ENCODE measurements at places on chromosomes 16 and 17. TPM values are rescaled to one million over a fixed set of nuclear protein-coding genes. Genes with fewer than 3 reads are reported as not detected.

- peaks cover 39% of the 10 kb centered on the region for H3K4me1 ChIP-seq
- peak overlapping the region; percentile 98 for H3K27ac ChIP-seq
- H3K4me3 ChIP-seq = peak overlapping the region; percentile 87
Measured at GRCh38 chr16:85172455-85173145, 60.3 kb upstream of the CIBAR2 start.

Gene CDT1
- 5.4 TPM for polyA plus RNA-seq

Gene METTL26
- polyA plus RNA-seq = 155 TPM

DNA sequence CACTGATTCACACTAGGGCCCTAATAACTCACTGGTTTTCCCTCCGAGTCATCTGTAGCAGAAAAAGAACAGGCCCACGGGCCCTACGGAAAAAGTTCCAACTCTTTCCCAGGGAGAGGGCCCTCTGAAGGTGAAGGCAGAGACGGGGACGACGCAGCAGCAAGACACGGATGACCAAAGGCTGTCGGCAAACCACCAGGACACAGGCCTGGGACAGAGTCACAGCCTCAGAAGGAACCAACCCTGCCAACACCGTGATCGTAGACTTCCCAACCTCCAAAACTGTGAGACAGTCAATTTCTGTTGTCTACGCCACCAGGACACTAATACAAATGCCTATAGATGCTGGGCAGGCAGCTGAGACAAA, 5.2 kb upstream of the SPHK1 start:
- H3K4me1 ChIP-seq = peaks cover 12% of the 10 kb centered on the region
- H3K4me3 ChIP-seq = no peak overlapping the region
- H3K27me3 ChIP-seq = no peaks in the 10 kb centered on the region
- no peaks in the 10 kb centered on the region for H3K36me3 ChIP-seq

DNA sequence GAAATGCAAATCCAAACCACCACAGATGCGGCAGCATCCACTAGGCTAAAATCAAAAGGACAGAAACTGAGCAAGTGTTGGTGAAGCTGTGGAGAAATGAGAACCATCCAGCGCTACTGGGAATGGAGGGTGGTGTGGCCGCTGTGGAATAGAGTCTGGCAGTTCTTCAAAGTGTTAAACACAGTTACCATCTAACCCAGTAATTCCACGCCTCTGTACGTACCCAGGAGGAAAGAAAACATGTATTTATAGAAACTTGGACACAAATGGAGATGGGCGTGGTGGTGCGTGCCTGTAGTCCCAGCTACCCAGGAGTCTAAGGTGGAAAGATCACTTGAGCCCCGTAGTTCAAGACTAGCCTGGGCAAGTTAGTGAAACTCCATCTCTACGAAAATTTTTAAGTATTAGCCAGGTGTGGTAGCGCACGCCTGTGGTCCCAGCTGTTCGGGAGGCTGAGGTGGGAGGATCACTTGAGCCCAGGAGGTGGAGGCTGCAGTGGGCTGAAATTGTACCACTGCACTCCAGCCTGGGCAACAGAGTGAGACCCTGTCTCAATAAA, 11.6 kb downstream of the SLC25A10 start:
- no peak overlapping the region for H3K27ac ChIP-seq
- H3K4me3 ChIP-seq = no peak overlapping the region
- 0 out of 2 replicates have a peak, but pooled peaks cover 4% of the 10 kb centered on the region for H3K27me3 ChIP-seq
- no peaks in the 10 kb centered on the region for H3K4me1 ChIP-seq
- no peaks in the 10 kb centered on the region for H3K36me3 ChIP-seq

Gene GFAP
- polyA plus RNA-seq = 0.52 TPM

DNA sequence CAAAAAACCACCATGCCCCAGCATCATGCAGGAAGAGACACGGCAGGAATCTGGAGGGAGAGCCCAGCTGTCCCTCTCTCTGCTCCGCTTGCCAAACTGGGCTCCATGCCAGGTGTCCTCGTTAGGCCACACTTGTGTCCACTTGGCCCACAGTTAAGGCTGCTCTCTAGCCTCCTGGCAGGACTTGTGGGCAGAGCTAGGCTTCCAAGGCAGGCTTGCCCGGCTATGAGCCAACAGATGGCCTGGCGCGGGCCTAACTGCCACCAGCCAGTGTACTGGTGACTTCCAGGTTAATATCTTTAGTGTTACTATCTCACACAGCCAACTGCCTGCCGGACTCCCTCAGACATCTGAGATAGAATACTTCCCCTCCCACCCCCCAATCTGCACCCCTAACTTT, 10.6 kb downstream of the ATP6V0D1 start:
- no peak for DNase-seq
- no peaks in the 10 kb centered on the region for H3K36me3 ChIP-seq
- H3K4me1 ChIP-seq = peaks cover 3% of the 10 kb centered on the region

GRCh38 chr17:66975614-66976378, 11.3 kb downstream of the CACNG4 start:
- no peak for DNase-seq
- H3K4me1 ChIP-seq = peaks cover 14% of the 10 kb centered on the region
- no peak overlapping the region for H3K4me3 ChIP-seq
- H3K27ac ChIP-seq = no peak overlapping the region

GRCh38 chr17:20988896-20989295, 53.9 kb downstream of the USP22 start:
- no peaks in the 10 kb centered on the region for H3K27me3 ChIP-seq
- no peaks in the 10 kb centered on the region for H3K4me1 ChIP-seq
- DNase-seq = no peak
- H3K27ac ChIP-seq = no peak overlapping the region

DNA sequence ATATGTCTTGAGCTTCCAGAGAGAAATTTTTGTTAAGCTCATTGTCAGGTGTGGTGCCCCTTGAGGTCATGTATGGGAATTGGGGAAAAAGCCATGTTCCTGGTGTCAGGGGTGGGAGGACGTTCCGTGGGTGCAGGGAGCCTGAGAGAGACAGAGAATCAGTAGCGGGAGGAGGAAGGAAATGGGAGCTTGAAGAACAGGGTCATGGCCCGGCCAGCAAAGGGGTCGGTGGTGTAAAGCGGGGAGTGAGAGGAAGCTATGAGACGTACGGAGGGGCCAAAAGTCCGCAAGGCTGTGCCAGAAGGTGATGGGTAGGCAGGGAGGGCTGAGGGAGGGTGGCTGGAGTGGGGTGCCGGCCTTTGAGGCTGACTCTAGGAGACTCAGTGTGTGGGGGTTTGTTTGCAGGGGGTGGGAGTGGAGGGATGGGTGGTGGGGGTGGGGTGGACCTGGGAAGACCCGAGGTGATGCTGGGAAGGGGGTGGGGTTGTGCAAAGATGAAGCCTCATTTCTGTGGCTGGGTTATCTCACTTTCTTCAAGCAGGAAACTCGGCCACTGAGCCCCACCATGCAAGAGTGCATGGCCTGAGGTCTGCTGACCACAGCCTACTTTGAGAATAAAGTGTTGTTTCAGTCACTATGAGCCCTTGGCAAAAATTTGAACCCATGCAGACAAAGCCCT, 63.6 kb downstream of the PLCG2 start:
- no peak overlapping the region for H3K27ac ChIP-seq
- no peak overlapping the region for H3K4me3 ChIP-seq
- peaks cover 11% of the 10 kb centered on the region for H3K27me3 ChIP-seq

Gene B9D1
- 24.4 TPM for polyA plus RNA-seq

- no peak overlapping the region for H3K27ac ChIP-seq
- H3K4me1 ChIP-seq = 0 out of 2 replicates have a peak, but pooled peaks cover 3% of the 10 kb centered on the region
- DNase-seq = no peak
- peaks cover 13% of the 10 kb centered on the region for H3K27me3 ChIP-seq
Measured at GRCh38 chr16:84234321-84235241, 5.2 kb downstream of the KCNG4 start.

- H3K27ac ChIP-seq = peak overlapping the region; percentile 86
- peak overlapping the region; percentile 93 for H3K4me3 ChIP-seq
- H3K4me1 ChIP-seq = no peaks in the 10 kb centered on the region
- peak; percentile 58 for DNase-seq
- no peaks in the 10 kb centered on the region for H3K36me3 ChIP-seq
Measured at GRCh38 chr16:30557707-30557956, 542 bp downstream of the ZNF764 start.

GRCh38 chr16:12547608-12547922, 256.1 kb downstream of the CPPED1 start:
- no peak overlapping the region for H3K27ac ChIP-seq
- no peaks in the 10 kb centered on the region for H3K4me1 ChIP-seq
- H3K36me3 ChIP-seq = no peaks in the 10 kb centered on the region
- H3K27me3 ChIP-seq = no peaks in the 10 kb centered on the region

DNA sequence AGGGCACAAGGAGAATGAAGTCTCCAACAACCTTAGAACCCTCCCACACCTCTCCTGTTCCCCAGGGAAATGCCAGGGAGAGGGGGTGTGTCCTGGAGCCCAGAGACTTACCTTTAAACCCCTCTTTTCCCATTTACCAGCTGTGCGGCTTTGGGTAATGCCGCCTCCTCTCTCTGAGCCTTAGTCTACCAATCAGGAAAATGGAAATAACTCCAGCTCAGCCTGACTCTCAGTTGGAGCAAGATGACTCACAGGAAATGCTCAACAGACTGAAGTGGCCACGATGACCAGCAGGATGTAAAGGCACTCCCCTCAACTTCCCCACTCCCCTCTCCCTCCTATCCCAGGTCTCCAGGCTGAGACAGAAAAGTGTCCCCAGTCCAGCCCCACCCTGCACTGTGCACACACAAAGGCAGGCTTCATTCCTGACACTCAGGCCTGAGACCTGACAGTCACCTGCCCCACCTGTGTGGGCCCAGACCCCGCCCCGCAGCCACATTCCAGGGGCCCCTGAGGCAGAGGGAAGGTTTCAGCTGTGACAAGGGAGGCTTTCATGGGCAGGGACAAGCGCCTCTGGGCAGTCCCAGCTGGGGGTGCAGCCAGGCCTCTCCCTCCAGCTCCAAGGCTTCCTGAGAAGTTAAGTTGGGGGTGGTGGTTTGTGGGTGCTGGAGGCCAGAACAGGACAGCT, 3.0 kb upstream of the KRT15 start:
- H3K4me1 ChIP-seq = peaks cover 17% of the 10 kb centered on the region
- H3K36me3 ChIP-seq = no peaks in the 10 kb centered on the region
- H3K27me3 ChIP-seq = no peaks in the 10 kb centered on the region
- peak; percentile 87 for DNase-seq
- no peak overlapping the region for H3K4me3 ChIP-seq
- no peak overlapping the region for H3K27ac ChIP-seq

DNA sequence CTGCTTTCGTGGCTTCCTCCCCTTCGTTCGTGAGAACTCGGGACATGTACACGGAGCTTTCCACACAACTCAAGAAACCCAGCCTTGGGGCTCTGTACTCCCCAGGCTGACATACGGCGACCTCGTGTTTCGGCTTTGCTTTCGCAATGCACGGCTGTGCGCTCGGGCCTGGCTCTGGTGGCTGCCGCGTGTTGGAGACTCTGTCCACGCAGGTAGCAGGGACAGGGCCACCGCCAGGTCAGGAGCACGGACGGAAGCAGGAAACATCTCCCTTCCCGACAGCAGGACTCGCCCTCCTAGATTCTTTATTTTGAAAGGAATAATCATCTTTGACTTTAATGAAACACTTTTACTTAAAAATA, 17.3 kb downstream of the UTS2R start:
- no peaks in the 10 kb centered on the region for H3K36me3 ChIP-seq
- DNase-seq = no peak
- H3K27ac ChIP-seq = no peak overlapping the region
- no peak overlapping the region for H3K4me3 ChIP-seq
- peaks cover 12% of the 10 kb centered on the region for H3K27me3 ChIP-seq

DNA sequence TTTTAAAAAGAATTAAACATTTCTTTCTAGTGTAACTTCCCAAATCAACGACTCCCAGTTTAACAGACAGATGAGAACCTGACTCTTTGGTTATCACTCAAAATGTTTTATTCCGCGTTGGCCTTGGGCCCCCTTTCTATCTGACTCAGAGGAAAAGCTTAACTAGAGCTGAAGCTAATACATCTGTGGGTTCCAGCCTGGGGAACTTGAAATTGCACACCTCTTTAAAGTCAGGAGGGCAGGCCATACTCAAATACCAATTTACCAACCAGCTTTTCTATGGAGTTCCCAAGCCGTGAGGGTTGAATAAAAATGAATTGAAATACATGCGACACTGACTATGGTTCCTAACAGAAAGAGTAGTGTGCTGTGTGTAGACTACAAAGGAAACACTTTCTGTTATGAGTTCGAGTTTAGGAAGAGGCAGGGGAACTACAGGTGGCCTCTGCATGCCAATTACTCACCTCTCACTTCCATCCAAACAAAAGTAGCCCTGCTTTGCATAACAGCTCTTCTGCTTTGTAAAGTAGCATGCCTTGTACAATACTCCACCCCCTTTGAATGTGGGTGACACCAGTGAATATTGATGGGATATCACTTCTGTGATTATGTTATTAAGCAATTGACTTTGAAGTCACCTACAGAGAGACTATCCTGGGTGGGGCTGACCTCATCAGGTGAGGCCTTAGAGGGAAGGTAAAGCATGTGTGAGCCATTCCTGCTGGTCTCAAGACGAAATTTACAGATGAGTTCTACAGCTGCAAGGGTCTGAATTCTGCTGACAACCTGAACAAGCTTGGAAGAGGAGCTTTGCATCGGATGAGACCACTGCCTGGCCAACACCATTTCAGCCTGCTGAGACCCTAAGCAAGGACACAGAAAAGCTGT, 92.1 kb downstream of the WDR59 start:
- H3K27me3 ChIP-seq = no peaks in the 10 kb centered on the region
- H3K4me1 ChIP-seq = peaks cover 6% of the 10 kb centered on the region
- H3K27ac ChIP-seq = no peak overlapping the region
- H3K4me3 ChIP-seq = no peak overlapping the region
- H3K36me3 ChIP-seq = peaks cover 21% of the 10 kb centered on the region

Gene KRTAP1-1
- 3.3 TPM for polyA plus RNA-seq

GRCh38 chr17:8131844-8132441, 8.0 kb upstream of the HES7 start:
- H3K4me3 ChIP-seq = no peak overlapping the region
- DNase-seq = no peak
- H3K4me1 ChIP-seq = no peaks in the 10 kb centered on the region

DNA sequence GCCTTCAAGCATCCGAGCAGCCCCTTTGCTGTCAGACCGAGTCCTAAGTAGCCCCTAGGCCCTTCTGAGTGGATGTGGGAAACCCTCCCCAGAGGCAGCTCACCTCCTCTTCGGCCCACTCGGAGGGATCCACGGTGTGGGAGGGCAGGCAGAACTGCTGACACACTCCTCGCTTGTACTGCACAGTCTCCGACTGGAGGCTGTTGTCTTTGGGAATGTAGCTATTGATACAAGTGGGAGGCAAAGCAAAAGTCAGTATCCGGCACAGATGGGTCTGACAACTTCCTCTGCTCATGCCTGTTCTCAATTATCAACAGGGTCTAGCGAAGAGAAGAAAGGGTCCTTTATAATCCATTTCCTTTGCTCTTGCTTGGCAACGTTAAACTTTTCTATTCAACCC, 25.9 kb upstream of the FOXJ1 start:
- H3K27ac ChIP-seq = no peak overlapping the region
- DNase-seq = no peak
- no peaks in the 10 kb centered on the region for H3K36me3 ChIP-seq
- H3K4me1 ChIP-seq = peaks cover 4% of the 10 kb centered on the region
- H3K27me3 ChIP-seq = no peaks in the 10 kb centered on the region

GRCh38 chr17:67171560-67171959, 73.4 kb downstream of the HELZ start:
- H3K27me3 ChIP-seq = no peaks in the 10 kb centered on the region
- H3K4me1 ChIP-seq = no peaks in the 10 kb centered on the region
- DNase-seq = no peak
- no peak overlapping the region for H3K27ac ChIP-seq
- no peak overlapping the region for H3K4me3 ChIP-seq

Data from GM23248 (cell line).